ENCODE measurements at places on chromosomes 4 and X.

GRCh38 chr4:19700992-19701391 lies 550.7 kb upstream of the SLIT2 start:
- no peak for DNase-seq

- DNase-seq: no peak
These were observed 116.0 kb downstream of the CT47B1 start for GRCh38 chrX:120759685-120760084.

- DNase-seq: no peak
These were observed 46.4 kb downstream of the PAGE2 start for GRCh38 chrX:55135171-55135570.

- no peak for DNase-seq
These were observed 102.6 kb downstream of the IQCM start for GRCh38 chr4:149713031-149713430.

GRCh38 chrX:74536832-74537371 lies 77.5 kb downstream of the RLIM start:
- DNase-seq: no peak

- DNase-seq: no peak
These were observed 5.4 kb downstream of the MEPE start for GRCh38 chr4:87838205-87838604.

- no peak for DNase-seq
These were observed 314.9 kb upstream of the DIPK2B start for GRCh38 chrX:45515262-45516215.

DNA sequence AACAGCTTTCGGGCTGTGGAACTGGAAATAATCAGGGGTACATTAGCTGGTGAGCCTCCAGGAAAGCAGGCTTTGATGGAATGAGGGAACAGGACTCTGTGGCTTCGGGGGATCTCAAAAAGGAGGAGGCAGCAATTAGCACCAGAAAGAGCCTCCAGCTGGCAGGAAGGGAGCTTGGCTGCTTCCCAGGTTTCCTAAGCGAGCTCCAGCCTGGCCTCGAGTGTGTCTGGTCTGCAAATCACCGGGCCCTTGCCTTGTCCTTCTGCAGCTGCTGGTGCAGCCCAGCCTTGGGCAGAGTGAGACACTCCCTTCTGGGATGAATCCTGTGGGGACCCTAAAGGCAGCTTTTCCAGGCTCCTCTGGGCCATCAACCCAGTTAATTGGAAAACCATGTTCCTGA lies 10.7 kb upstream of the PDHA1 start:
- no peak for DNase-seq

- DNase-seq: no peak
These were observed 232.4 kb downstream of the LDB2 start for GRCh38 chr4:16665942-16666551.

GRCh38 chrX:1442724-1443367 lies 9.9 kb downstream of the ASMTL start:
- no peak for DNase-seq

DNA sequence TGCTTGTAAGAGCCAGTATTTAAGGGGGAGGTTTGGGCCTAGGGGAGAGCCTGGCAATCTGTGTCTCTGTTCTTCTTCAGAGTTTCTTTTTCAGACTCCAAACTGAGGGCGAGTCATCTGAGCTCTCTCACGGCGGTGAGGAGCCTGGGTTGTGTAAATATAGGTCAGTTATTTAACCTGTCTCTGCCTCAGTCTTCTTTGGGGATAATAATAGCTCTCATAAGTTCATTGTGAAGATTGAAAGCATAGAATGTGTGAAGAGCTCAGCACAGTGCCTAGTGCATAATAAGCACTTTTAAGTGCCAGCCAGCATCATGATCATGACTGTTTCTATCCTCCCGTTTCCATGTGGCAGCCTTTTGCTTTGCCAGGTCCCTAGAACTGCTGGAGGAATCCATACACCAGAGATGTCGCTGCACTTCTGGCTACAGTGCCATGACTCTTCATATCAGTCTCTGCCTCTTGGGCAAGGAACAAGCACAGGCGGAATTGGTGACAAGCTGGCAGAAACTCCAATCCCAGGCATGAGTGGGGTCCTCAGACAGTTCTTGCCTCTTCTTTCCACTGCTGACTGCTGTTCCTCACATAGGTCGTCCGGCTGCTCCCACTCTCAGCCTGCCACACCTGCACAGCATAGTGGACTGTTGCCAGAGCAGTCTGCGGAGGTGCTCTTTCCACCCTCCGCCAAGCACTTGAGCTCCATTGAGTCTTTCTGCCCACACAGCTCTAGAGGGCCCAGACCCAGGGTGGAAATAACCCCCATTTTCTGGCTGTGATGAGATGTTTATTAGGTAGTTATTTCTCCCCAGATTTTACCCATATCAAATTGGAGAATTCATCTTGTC lies 103.7 kb upstream of the MAML3 start:
- no peak for DNase-seq
